ENCODE measurements at places on chromosomes 13 and 19.

GRCh38 chr13:85419611-85420010 lies 379.6 kb downstream of the SLITRK6 start:
- DNase-seq, result no peak

DNA sequence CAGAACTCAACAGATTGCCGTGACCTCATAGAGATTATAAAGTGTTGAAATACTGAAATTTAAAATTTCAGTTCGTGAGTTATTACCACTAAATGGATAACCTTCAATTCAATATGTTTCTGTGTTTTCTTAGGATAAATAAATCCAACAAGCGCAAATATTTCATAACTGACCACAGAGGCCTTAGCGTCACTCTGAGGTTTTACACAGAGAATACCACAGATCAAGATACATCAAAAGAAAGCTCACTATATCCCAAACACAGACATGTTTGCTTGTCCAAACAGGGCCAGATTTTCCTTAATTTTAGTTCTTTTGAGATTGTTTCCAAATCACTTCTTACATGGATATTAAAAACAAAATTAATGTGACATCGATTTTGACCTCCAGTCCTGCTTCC lies 235.8 kb downstream of the EFNB2 start:
- no peak for DNase-seq

- peak; percentile 78 for DNase-seq
Measured at GRCh38 chr19:35899547-35900214, 659 bp downstream of the NFKBID start.

- DNase-seq, result peak; percentile 34
Measured at GRCh38 chr19:632579-633067, 714 bp downstream of the POLRMT start.

GRCh38 chr13:27088619-27089018 lies 83.0 kb downstream of the USP12 start:
- no peak for DNase-seq
